ENCODE measurements at places on chromosomes 3 and 15.

- peak; percentile 78 for DNase-seq
These were observed 2.0 kb downstream of the ANKRD28 start for GRCh38 chr3:15795651-15796308.

DNA sequence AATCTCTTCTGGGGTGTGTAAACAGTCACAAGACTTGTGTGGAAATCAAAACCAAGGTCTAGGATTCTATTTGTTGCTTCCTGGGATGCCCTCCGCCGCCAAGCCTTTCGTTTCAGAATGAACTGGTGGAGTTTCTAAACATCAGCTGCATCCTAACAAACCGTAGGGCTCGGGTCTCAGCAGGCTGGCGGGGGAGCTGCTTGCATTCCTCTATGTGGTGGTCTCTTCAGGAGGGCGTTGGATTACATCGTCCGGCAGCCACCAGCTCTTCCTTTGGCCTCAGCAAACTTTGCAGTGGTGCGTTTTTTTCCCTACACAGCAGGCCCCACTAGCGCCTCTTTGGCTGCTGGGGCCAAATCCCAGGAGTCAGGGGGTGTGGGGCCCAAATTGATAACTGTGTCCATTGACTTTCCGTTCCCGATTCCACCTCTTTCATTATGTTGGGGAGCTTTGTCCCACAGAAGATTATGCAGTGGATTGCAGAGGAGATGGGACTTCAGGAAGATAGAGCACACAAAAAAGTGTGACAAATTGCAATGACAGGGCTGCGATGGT lies 390.0 kb upstream of the NR2F2 start:
- no peak for DNase-seq

DNA sequence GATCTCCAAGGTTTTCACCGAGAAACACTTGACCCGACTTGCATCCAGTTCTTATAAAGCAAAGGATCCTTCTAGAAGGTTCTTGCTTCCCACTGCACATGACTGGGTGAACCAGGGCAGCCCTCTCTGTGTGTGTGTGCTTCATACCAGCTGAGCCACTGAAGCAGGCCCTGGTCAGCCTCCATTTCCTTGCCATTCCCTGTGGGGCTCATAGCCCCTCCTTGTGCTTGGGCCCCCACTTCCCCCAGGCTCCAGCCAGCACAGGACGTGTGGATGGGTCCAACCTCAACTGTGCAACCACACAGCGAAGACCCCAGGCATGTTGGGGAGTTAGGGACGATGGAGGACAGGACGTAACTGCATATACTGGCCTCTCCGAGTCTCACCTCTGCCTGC lies 15.5 kb downstream of the KLF15 start:
- DNase-seq, result no peak

GRCh38 chr3:80050826-80051601 lies 283.2 kb upstream of the ROBO1 start:
- DNase-seq, result no peak

DNA sequence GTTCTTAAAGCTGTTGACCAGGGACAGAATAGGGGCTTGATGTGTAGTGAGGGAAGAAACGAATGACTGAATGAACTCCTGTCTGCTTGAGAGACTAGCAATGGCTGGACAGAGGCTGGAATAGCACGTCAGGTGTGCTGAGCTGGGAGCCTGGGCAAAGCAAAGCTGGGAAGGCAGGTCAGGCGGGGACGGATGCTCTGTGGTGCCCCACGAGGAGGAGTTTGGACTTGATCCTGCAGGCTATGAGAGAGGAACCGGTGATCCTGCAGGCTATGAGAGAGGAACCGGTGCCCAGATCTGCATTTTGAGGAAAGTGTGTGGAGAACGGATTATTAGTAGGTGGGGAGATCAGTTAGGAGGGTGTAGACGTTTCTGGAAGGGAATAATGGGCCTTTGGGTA lies 31.3 kb upstream of the PSTPIP1 start:
- DNase-seq, result no peak

- DNase-seq, result peak; percentile 47
These were observed 756 bp downstream of the CLPX start for GRCh38 chr15:65184305-65184867.

GRCh38 chr15:55246567-55246966 lies 43.0 kb downstream of the RAB27A start:
- no peak for DNase-seq

All from fibroblast of skin of right quadriceps (primary cell).